Trophoblast cell (in vitro differentiated cells and primary cell): ENCODE measurements at places on chromosomes 7 and 10.
A peak's percentile ranks its signal among the peaks of the same experiment; 100 is the strongest.

DNA sequence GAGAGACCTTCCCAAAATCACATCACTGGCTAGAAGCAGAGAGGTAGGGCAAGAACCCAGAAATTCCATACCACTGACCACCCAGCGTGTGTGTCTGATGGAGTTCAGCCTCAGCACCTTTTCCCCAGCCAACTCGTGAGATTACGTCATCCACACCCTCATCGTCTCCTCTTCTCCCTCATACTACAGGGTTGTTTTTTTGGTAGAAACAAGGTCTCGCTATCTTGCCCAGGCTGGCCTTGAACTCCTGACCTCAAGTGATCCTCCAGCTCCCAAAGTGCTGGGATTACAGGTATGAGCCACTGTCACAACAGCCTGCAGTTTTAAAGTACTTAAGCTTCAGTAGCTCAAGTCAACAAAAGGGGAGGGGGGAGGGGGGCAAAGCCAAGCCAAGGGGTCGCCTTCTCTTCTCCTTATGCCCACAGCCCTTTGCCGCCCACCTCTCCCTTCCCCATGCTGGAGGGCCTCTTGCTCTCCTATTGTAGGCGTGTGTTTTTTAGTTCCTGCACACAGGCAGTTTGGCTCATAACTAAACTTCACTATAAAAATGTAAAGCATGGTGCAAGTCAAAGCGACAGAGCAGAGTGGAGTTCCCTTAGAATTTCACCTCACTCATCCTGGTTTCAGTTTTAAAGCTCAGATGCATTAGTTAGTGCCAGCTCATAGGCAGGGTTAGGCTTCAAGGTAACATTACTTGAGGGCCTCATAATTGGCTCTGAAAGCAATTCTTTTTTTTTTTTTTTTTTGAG is 5.2 kb upstream of the PRDX3 start:
- no peak for DNase-seq

GRCh38 chr10:110045772-110046171 is 38.0 kb downstream of the ADD3 start:
- no peak for DNase-seq

DNA sequence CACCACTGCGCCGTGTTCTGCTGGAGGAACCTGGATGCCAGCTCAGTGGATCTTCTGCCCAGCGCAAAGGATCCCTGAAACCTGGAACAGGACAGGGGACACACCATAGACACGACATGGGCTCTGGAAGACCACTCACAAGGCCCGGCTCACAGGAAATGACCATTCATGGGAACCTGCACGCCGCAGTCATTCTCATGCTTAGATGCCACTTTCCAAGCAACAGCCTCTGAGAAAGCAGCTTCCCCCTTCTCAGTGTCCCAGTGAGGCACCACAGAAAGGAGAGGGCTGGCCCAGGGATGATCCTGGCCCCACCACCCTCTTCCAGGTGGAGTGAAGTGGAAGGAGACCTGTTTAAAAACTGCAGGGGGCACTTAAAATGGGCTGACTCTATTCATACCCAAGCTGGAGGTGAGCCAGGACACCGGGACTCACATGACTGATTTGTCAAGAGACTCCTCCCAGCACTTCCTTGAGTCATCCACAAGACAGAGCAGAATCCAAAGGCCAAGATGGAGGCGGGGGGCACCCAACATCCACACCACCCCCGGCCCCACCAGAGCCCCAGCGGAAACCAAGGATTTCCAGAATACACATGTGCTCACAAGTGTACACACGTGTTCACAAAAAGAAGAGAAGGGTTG is 11.2 kb downstream of the CTBP2 start:
- no peak for DNase-seq

- DNase-seq, result no peak
Observed at GRCh38 chr10:19579761-19580545, 236.3 kb upstream of the PLXDC2 start.

GRCh38 chr10:91162495-91163268 is 57.8 kb upstream of the PCGF5 start:
- DNase-seq, result peak; percentile 22

GRCh38 chr10:53843736-53844362 is 957.2 kb downstream of the PCDH15 start:
- DNase-seq, result no peak

DNA sequence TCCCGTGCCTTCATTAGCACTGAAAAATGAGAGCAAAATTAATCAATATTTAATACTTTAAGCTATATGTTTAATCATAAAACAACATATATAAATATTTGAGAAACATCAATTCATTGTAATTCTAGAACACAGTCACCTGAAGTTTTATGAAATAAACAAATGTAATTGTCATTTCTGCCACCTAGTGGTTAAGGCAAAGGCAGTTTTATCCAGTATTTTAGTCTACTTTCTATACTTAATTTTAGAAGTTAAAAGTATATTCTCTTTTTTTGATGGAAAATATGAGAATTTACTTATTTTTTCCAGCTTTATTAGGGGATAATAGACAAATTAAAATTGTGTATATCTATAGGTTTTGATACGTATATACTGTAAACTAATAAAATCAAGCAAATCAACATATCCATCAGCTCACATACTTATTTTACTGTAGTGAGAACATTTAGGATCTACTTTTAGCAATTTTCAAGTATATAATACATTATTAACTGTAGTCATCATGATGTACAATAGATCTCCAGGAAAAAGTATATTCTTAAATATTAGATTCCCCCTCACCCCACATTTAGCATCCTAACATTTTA is 16.9 kb downstream of the PCGF6 start:
- DNase-seq, result no peak

DNA sequence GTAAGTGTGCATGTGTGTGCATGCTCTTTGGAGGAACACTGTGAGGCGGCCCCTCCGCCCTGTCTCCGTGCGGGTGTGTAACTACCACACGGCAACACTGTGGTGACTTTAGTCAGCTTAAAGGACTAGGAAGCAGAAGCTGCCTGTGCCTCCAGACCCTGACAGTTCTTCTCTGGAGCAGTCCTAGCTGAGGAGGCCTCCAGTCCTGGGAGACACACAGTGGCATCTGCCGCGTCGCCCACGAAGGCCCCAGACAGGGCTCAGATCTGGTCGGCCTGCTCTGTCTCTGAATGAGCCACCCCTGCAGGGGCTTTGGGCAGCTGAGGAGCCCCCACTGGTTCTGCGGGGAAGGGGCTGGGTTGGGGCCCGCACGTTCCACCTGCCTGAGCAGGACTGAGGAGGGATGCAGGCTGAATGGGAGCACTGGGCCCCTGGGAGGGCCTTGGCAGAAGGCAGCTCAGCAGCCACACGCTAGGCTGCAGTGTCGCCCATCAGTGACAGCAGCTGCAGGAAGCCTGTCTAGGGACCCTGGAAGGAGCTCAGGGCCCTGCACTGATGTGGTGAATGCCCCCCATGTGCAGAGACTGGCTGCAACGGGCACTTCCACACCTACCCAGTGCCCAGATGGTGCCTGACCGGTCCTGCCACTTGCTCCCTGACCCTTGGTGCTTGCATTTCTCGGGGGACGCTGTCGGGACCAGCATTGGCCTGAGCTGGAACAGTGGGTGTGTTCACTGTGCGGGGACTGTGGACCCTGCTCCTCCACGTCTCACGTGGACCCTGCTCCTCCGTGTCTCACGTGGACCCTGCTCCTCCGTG is 27.3 kb upstream of the KNDC1 start:
- DNase-seq, result no peak

GRCh38 chr10:14259696-14260566 is 70.8 kb downstream of the FRMD4A start:
- DNase-seq, result peak; percentile 73

- no peak for DNase-seq
Observed at GRCh38 chr7:78501064-78501463, 702.5 kb downstream of the PHTF2 start.

DNA sequence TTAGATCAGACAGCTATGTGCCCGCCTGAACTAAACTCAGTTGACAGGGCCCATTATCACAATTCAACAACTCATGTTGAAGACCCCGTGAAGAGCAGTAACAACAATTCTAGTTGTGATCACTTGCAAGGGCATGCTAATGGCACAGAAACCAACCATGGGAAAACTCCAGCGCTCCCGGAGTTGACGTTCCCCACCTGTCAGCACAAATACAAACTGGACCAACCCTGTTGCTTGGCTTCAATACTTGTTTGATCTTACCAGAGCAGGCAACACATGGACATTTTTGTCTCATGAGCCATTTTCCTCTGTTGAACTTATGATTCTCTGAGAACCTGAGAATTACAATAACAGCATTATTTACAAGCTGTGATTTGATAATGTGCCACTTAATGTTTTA is 119.0 kb upstream of the LANCL2 start:
- no peak for DNase-seq

DNA sequence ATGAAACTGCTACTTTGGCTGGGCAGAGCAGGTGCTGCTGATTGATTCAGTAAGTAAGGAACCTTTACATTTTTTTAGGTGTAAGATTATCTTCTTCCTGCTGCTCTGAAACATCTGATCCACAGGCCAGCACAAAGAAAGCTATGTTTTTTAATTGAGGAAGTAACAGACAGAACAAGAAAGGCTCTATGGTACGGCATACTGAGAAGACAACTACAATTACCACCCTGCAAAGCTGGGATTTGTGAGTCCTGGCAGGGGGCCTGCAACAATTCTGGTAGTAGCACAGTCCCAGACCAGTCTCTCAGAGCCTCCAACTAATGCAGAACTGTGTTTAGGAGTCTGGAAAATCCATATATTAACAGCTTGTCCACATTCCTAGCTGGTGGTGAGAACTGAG is 103.0 kb upstream of the LRRTM3 start:
- no peak for DNase-seq

DNA sequence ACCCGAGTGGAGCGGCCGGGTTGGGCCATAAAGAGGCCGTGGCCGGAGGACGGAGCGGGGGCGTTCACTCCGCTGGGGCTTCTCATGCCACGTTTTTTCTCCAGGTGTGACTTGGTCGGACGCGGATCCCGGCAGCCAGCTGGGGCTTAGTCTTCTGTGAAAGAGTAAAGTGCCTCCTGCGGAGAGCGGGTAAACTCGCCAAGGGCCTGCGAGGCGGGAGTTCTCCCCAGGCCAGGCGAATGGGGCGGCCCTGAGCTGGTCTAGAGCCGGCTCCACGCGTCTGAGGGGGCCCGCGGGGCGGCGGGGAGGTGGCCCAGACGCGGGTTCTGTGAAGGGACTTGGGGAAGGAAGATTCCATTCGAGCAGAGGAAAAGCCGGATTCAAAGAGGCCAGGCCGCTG is 86.3 kb upstream of the VIPR2 start:
- no peak for DNase-seq
